ENCODE measurements at places on chromosomes 5 and 9. TPM values are rescaled to one million over a fixed set of nuclear protein-coding genes. Genes with fewer than 3 reads are reported as not detected.

DNA sequence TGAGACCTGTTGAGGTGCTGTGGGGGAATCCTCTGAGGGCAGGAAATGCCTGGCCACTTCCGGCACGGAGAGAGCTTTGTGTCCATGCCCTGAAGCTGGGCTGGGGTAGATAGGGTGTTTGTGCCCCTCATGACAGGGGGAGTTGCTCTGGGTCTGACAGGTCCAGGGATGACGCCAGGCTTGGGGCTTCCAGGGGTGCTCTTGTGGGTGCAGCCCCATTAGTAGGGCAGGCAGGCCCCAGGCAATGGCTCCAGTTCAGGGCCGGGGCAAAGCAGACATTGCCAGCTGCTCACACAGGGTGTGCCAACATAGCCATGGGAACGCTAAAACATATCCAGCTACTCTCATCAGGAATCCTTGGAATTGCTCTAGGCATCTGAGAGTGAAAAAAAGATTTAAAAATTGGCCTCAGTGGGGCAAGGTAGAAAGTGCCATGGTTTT, 21.1 kb downstream of the PITX1 start:
- DNase-seq = no peak

DNA sequence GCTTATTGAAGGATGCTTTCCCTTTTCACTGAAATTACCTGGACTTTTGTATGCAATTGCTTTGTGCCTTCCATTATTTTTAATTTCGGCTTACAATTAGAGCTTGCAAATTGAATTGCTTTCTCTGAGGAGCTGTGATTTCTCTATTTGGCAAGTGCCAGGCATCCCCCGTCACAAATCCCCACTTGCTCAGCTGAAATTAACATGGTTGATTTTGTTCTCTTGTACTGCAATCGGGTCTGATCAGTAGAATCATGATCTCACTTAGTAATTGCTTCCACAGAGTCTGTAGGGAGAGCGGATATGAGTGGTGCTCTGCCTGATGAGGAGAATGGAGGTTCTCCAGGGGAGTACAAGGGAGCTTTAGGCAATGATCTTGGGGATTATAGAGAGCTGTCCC, 495.5 kb upstream of the SGCD start:
- DNase-seq = no peak

DNA sequence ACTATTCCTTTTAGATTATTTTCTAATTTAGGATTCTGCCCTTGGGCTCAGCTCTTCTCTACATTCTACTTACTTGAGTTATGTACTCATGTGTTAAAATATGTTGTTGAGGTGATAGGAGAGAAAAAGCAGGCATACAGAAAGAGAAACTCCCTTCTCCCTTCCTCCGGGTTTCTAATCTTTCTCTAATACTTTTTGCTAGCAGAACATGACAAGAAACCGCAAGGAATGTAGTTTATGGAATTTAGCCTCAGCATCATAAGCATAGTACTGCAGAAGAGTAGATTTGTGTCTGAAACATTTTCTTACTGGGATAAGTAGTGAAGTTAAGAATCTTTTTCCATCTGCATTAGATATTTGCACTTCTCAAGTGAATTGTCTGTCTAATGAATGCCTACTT, 139.5 kb upstream of the CYLC2 start:
- DNase-seq = no peak

GRCh38 chr9:33943389-33943788, 105.3 kb downstream of the UBAP2 start:
- DNase-seq = no peak

GRCh38 chr9:133683586-133684120, 47.5 kb downstream of the DBH start:
- DNase-seq = no peak

- no peak for DNase-seq
Measured at GRCh38 chr9:89638893-89639292, 34.1 kb downstream of the GADD45G start.

- no peak for DNase-seq
Measured at GRCh38 chr9:124613849-124614248, 106.7 kb upstream of the NR5A1 start.

DNA sequence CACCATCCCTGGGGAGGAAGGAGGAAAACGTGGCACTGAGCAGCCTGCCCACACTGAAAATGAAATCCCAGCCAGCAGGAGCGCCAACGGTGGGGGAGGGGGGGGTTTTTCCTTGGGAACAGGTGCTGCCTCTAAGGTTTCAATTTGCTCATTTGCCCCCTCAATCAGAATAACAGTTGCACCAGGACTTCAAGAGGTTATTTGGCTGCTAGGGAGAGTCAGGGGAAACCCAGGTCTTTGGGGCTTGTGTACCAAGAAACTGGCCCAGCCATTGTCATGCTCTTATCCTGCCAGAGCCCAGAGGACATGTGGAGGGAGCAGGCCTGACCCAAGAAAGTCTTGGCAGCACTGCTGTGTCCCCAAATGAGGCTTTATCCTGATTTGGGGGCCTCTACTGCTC, 66.5 kb downstream of the NDFIP1 start:
- no peak for DNase-seq

GRCh38 chr5:149300441-149300840, 28.8 kb downstream of the AFAP1L1 start:
- no peak for DNase-seq

GRCh38 chr9:91212596-91213243, 149.0 kb downstream of the AUH start:
- DNase-seq = no peak

- no peak for DNase-seq
Measured at GRCh38 chr5:177403102-177403791, 2.8 kb upstream of the PFN3 start.

DNA sequence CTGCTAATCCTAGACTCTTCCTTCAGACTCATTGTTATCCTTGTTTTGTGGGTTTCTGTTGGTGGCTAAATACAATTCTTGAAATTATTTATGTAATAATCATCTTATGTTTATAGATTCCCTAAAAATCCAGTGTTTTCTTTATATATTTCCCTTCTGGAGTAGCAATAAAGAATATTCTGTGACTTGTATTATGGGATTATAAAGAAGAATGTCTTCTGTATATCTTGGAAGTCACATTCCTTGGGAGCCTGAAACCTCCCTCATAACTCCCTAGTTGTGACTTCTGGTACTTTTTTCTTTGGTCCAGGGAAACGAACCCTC, 356.1 kb downstream of the TMEM167A start:
- no peak for DNase-seq

- no peak for DNase-seq
Measured at GRCh38 chr5:128216860-128217531, 133.4 kb downstream of the SLC12A2 start.

- DNase-seq = no peak
Measured at GRCh38 chr5:174945853-174946252, 221.5 kb downstream of the MSX2 start.

DNA sequence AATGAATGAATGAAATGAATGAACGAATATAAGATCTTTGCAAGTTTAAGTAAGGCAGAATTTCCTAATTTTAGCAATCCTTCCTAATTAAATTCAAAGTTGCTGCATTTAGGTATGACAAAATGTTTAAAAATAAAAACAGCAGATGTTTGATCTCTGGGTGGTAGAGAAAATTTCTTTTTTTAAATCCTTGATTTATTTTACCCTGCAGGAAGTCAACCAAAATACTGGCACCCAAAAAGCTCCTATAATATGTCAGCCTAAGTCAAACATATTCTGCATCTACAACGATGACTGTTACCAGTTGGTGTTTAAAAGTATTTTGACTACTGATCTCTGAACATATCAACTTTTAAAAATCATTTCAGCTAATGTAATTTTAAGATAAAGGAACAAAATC, 58.4 kb downstream of the TTC39B start:
- DNase-seq = no peak

GRCh38 chr5:61534481-61535267, 202.6 kb downstream of the ZSWIM6 start:
- no peak for DNase-seq

DNA sequence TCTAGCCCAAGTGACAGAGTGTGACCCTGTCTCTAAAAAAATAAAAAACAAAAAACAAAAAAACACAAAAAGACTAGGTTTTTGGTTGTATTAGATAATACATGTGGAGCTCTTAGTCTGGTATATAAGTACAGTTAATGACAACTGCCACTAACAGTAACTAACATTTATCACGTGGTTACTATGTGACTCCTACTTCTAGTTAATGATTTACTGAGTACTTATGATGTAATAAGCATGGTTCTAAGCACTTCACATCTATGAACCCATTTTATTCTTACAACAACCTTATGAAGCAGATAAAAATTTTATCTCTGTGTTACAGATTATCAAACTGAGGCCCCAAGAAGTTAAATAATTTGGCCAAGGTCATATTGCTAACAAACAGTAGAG, 6.1 kb upstream of the TMEFF1 start:
- DNase-seq = no peak

- no peak for DNase-seq
Measured at GRCh38 chr9:4366591-4367330, 66.9 kb upstream of the GLIS3 start.

DNA sequence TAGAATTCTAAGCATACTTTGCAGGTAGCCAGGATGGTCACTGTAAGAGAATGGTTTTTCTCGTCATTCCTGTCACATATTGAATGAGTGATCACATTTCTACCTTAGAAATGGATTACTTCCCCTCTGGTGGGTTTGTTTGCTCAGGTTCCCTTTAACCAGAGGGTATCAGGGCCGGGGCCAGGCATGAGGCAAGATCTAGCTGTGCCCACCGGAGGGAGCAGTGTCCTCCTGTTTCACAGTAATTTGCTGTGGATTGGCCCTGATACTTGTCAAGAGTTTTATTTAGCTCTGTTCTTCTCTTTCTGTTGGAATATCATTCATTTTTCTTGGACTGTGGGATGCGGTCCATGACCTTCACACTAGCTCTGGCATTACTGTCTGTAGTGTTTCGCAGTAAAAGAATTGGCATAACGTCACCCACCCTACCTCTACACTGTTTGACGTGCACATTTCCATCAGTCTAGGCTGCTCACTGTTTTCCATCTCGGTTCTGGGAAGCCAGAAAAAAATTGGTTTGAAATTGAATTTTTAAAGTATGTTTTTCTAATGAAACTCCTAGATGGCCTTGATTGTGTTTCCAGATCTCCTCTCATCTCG, 42.4 kb upstream of the ZBED3 start:
- no peak for DNase-seq

DNA sequence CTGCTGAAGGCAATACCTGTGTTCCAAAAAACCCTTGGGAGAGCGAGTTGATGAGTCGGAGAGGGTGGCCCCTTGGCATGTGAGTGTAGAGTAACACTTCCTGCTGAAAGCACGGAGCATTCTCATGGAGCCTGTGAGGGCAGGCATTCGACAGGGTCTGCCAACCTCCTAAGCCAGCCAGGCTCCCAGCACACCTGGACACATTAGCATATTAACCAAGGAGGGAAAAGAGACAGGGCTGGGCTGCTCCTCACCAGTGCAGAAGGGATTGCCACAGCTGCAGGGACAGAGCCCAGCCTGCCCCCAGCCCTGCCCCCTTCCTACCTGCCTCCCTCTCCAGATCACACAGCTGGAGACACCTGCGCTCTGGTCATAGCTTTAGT, 46.4 kb upstream of the SEMA4D start:
- no peak for DNase-seq

DNA sequence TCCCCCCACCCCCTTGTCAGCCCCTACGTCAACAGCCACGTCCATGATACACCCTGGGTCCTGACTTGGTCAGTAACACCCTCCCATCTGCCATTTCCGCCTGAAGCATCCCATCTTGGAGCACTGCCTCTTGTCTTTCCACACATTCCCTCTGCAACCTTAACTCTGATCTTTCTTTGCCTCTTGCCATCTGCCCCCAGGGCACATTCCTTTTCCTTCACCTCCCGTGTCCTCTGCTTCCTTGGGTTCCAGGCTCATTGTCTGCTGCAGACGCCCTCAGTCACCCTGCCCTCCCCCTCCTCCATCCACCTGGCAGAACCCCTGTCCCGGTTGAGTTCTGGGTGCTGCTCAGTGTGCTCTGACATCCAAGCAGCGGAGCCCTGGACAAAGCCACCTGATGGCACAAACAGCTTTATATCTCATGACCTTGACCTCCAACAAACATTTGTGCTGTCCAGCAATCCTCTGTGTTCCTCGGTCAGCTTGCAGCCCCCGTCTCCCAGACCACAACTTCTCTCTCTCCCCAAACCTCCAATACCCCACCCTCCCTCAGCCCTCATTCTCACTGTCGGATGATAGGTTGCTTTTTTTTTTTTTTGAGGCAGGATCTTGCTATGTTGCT, 97.7 kb upstream of the IER5L start:
- DNase-seq = peak; percentile 16

GRCh38 chr9:95511952-95512708, 4.6 kb downstream of the PTCH1 start:
- DNase-seq = no peak

- no peak for DNase-seq
Measured at GRCh38 chr5:171634511-171634910, 151.1 kb upstream of the SMIM23 start.

DNA sequence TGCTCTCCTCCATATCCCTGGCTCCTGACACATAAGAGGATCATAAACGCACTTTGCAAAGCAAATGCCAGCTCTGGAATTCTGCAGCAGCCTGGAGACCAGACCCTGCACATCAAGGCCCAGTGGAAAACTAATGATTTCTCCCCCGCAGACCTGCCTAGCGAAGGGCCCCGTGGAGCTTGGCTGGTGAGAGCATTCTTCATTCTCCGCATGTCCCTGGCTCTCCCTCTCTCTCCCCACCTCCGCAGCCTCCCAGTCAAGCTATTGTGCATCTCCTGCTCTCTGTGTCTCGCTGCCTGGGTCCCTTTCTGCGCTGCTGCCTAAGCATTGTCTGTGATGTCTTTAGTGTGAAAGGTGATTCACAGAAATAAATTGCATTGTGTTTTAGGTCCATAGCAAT, 46.7 kb downstream of the GRIA1 start:
- DNase-seq = no peak

- no peak for DNase-seq
Measured at GRCh38 chr9:1052365-1053281, 2.5 kb downstream of the DMRT2 start.

DNA sequence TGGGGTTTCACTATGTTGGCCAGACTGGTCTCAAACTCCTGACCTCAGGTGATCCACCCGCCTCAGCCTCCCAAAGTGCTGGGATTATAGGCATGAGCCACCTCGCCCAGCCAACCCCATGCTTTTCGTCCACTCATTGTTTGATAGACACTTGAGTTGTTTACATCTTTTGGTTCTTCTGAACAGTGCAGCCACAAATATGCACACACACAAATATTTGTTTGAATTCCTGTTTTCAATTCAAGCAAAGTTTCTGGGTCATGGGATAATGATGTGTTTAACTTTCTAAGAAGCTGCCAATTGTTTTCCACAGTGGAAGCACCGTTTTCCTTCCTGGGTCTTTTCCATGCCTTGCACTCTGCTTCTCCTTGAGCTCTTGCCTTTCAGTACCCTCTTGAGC, 6.8 kb upstream of the PAEP start:
- no peak for DNase-seq

GRCh38 chr5:37814699-37815098, 25.1 kb downstream of the GDNF start:
- DNase-seq = no peak

Gene NMUR2
- total RNA-seq = not detected

Gene SEMA5A
- total RNA-seq = 3.3 TPM

Gene LIX1
- total RNA-seq = not detected

Gene SPINK7
- total RNA-seq = not detected

Gene HRCT1
- total RNA-seq = 5.7 TPM

Gene HAND1
- total RNA-seq = not detected

Gene HTR1A
- total RNA-seq = not detected

Gene CA9
- total RNA-seq = 1.1 TPM

Gene OR1J2
- total RNA-seq = not detected

Gene BRINP1
- total RNA-seq = not detected

Gene CCDC183
- total RNA-seq = 11.8 TPM

Gene TMEM8B
- total RNA-seq = 14.7 TPM

Gene ANXA1
- total RNA-seq = 68.6 TPM

Data from ovary (tissue), 10 donors.